Pulmonary artery endothelial cell (primary cell): ENCODE measurements at places on chromosomes 6 and 20. TPM values are rescaled to one million over a fixed set of nuclear protein-coding genes. Genes with fewer than 3 reads are reported as not detected.

The UST gene
- total RNA-seq, result 1.6 and 3.4 TPM in 2 replicates

The CDH26 gene
- 0.07 and 0.14 TPM in 2 replicates for total RNA-seq

The PHACTR1 gene
- 5.8 and 7.0 TPM in 2 replicates for total RNA-seq

GRCh38 chr6:43120101-43120763, 44.1 kb downstream of the PTK7 start:
- DNase-seq, result no peak

- DNase-seq, result no peak
These were observed 53.7 kb downstream of the ANKRD60 start for GRCh38 chr20:58174708-58175280.

- DNase-seq, result no peak
These were observed 120.1 kb upstream of the TIAM2 start for GRCh38 chr6:154874773-154875592.

The RIMS4 gene
- not detected in 2 replicates for total RNA-seq

GRCh38 chr6:113246186-113246585, 611.0 kb upstream of the MARCKS start:
- DNase-seq, result no peak

GRCh38 chr6:128063850-128064539, 163.1 kb upstream of the THEMIS start:
- DNase-seq, result no peak

The CRISP3 gene
- not detected in 2 replicates for total RNA-seq

The SAPCD1 gene
- total RNA-seq, result 0.78 and 0.92 TPM in 2 replicates

GRCh38 chr6:7156643-7157278, 49.0 kb downstream of the RREB1 start:
- DNase-seq, result no peak

GRCh38 chr6:37463110-37463509, 30.1 kb downstream of the CMTR1 start:
- DNase-seq, result no peak

GRCh38 chr6:36195471-36196112, 952 bp upstream of the BRPF3 start:
- DNase-seq, result no peak

The RAD21L1 gene
- 0.14 and 0.26 TPM in 2 replicates for total RNA-seq

DNA sequence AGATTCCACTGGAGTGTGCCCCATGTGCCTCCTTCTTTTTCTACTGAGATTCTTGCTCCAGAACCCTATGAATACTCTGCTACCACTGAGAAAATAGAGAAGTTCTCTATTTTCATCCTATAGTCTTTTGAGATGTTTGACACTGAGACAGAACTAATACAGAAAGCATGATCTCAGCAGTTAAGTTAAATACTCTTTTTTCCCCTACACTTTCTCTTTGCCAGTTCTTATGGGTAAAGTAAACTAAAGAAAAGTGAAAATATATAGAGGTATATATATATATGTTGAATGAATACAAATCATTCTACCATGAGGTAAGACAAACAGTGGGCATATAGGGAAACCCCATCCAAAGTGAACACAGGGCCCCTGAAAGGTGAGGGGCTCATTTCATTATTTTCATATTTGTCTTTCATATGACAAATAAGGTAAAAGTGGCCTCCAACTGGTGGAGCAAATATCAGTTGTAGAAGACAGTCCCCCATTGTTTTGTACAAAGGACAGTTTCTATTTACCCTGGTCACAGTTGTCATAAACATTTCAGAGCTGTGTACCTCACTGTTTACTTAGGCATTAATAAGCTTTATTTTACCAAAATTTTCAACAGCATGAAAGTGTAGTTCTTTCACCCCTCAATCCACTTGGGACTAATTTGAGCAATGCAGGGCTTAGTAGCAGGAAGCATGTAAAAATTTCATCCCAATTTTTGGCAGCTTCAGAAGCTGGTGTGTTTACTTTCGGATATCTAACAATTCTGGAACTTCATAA, 188.3 kb upstream of the MARCKS start:
- no peak for DNase-seq

DNA sequence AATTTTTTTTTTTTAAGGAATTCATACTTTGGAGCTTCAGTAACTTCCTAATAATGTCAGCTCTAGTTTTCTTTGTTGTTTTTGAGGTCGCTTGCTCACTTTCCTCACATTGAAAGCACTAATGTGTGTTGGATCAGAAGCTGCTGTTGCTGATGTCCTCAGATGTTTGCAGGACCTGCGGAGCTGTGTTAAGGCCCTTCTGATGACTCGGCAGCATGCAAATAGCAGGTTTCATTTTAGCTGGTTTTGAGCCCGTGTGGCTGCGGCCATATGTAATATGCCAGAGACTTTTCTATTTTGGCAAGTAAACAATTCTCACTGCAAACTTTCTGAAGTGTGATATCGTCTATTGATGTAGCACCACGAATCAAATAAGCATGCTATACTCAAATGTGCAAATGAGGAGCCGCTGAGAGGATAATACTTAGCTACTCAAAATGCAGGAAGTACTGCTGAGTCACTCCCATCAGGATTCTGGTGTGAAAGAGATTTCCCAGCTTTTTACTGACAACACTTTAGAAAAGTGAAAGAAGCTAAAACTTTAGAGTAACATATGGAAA, 187.8 kb downstream of the SASH1 start:
- DNase-seq, result peak; percentile 55

The RBPJL gene
- total RNA-seq, result not detected in 2 replicates

DNA sequence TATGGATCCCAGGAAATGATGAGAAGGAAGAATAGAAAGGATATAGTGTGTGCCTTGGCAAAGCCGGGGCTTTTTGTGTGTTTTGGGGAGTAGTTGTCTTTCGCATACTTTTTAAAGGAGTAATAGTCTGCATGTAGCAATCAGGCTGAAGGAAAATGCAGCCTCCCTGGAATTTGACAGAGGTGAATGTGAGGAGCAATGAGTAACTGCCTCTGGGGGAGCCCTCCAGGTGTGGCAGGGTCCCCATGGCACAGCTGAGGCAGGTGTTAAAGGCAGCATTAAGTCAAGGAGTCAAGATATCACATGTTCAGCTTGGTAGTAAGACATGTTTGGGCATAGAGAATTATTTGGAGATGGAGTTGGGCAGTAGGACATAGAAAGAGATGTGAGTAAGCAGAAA, 203.1 kb downstream of the C6orf118 start:
- no peak for DNase-seq

DNA sequence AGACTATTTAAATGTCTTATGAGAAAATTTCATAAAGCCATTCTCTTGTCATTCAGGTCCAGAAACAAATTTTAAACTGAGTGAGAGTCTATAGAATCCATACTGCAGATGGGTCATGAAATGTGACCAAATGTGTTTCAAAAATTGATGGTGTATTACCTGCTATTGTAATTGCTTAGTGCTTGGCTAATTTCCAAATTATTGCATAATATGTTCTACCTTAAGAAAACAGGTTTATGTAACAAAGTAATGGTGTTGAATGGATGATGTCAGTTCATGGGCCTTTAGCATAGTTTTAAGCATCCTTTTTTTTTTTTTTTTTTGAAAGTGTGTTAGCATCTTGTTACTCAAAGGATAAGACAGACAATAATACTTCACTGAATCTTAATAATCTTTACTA, 5.0 kb downstream of the MARCKS start:
- DNase-seq, result no peak

GRCh38 chr20:3763671-3764601, 3.6 kb downstream of the ADISSP start:
- no peak for DNase-seq

DNA sequence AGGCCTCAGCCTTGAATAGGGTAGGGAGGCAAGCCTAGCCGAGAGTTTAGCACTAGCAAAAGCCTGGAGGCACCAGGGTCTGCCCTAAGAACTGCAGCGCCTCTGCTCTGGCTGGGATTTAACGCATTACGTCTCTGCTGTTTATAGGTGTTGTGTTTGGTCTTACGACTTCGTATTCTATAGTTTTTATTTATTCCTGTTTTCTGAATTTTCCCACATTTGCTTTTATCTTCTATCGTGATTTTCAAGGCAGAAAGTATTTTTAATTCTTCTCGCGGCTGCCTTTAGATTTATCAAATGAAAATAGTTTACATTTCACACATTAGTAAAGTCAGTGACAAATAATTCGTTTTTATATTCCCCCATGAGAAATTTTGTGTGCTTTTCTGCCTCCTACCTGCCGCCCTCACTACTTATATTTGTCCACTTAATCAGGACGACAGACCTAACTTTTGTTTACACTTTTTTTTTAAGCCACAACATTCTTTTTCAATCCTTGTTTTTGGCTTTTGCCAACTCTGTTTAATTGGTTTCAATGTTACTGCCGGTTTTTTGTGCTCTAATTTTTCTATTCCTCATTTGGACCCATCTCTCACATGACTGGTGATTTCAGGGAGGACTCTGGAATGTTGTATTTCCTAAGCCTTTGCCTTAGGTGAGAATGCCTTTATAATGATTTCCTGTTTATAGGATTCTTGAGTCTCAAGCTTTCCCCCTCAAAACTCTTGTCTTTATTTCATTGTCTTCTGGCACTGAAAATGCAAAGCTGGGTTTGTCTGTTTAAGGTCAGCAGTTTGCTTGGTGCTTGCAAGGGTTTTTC, 1.3 kb upstream of the LZTS3 start:
- no peak for DNase-seq

DNA sequence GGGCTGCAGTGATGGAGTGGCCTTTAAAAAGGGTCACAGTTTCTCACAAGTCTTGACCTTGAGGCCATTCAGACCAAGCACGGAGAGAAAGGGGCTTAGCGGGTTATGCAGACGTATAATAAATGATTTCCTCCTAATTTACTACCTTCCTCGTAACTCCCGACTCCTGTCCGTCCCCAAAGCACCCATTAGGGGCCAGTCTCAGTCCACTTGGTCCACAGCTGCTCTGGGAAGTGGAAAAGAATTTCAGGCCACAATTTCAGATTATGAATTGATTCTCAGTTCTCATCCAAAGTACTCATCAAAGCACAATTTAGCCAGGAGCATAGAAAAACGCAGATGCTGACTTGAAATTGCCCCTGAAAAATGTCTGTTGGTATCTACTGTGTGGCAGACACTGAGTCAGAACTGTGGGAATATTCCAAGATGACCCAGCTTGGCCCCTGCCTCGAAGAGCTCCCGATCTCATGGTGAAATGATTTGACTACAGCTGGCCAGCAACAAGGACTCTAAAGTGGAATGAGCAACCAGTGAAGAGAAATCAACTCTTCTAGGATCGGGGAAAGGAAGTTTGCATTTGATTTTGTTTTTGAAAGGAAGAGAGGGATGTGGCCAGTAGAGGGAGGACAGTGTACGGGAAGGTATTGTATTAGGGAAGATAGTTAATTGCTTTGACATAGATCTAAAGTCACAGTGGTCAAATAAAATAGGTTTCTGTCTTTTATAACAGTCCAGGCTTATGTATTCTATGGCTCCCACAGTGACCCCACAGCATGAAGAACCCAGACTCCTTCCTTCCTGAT, 15.2 kb upstream of the STK35 start:
- no peak for DNase-seq

The LY6G6F gene
- not detected in 2 replicates for total RNA-seq

DNA sequence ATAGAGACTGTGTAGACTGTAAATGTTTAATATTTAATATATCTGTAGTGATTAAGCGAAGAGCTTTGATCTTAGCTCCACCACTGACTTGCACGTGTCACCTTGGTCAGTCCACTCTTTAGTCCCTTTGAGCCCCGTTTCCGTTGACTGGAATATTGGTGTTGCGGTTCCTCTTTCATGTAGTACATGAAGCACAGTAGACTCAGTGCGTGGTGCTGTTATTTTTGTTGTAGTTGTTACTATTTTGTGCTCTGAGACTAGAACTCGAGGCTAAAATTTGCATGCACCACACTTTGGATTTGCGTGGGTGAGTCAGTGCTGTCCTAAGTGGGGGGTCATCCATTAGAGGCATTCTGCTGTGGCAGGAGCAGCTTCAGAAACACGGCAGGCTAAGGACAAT, 291.4 kb downstream of the QKI start:
- DNase-seq, result no peak

DNA sequence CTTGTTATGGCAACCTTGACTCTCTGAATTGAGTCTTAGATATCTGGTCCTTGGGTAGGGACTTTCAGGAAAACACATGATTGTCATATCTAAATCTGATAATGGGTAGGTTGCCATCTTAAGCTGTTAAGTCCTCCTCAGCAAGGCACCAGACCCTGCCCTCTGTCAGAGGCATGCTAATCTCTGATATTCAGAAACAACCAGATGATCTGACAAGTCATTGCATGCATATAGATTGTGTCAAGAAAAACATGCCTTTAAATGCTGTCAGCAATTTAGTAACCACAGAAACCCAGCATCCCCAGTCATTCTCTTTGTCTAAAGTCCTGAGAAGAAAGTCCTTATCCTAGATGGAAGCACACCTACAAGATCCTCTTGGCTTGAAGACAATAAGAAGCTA, 149.1 kb downstream of the EDN1 start:
- DNase-seq, result no peak

GRCh38 chr6:3226042-3226441, 1.4 kb downstream of the TUBB2B start:
- no peak for DNase-seq

The CRISP1 gene
- total RNA-seq, result not detected in 2 replicates

DNA sequence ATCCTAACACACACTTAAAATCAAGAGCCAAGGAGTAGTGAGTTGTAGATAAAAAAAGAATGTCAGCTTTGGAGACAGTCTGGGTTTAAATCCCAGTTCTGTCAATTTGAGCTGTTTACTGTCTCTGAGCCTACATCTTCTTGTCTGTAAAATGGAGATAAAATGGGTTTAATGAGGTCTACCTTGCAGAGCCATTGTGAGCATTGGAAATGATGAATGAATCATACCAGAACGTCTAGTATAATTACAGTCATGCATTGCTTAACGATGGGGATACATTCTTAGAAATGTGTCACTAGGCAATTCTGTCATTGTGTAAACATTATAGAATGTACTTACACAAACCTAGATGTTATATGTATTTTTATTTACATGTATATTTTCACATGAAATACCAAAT, 17.6 kb upstream of the SGK2 start:
- no peak for DNase-seq

DNA sequence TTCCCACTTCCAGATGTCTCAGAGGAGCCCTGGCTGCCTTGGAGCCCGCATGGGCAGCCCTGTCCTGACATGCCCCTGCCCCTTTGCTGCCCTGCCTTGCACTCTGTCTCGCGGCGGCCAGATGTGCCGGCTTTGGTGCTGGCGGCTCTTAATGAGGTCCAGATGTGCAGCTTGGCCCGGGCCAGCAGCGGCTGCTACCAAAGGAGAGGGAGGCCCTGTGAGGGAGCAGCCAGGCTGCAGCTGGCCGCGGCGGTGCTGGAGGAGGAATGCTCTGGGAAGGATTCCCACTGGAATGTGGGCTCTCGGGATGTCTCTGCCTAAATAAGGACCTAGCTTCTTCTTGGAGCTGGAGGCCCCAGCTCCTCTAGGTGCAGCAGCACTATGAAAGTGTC, 72.4 kb downstream of the FGD2 start:
- DNase-seq, result no peak

- no peak for DNase-seq
These were observed 18.4 kb downstream of the EDN3 start for GRCh38 chr20:59318803-59319202.

The TP53TG5 gene
- not detected in 2 replicates for total RNA-seq

GRCh38 chr6:12371151-12371550, 81.0 kb downstream of the EDN1 start:
- DNase-seq, result no peak

GRCh38 chr20:61916318-61916891, 149.3 kb downstream of the TAF4 start:
- DNase-seq, result no peak

DNA sequence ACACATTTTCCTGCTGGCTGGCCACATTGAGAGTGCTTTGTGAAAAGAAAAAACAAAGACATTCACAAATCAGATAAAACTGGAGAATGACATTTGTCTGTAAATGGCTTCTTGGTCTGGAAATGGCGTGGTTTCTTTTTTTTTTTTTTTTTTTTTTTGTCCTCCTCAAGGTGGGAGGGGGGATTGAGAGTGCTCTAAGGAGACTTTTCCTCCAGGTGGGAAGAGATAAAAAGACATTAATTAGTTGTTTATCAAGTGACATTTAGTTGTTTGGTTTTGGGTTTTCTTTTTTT, 40.4 kb downstream of the GNAS start:
- no peak for DNase-seq
